ENCODE measurements at places on chromosomes 2 and 18. TPM values are rescaled to one million over a fixed set of nuclear protein-coding genes. Genes with fewer than 3 reads are reported as not detected.

DNA sequence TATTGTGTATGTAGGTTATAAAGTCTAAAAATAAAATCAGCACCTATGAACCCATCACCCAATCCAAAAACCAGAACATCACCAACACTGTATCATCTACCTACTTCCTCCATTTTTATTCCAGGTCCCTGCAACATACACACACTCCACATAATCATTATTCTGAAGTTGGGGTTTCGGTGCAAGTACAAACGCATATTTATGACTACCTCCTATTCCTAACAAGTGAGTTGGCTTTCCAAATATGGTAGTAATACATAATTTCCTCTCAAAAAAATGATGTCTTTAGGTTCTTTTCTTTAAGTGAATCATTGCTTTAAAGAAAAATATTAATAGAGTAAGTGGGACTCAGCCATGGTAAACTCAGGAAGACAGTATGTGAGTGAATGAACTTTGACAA, 3.3 kb downstream of the ACVR1 start:
- DNase-seq, result no peak

GRCh38 chr18:47422524-47422923, 171.1 kb upstream of the SKOR2 start:
- peak; percentile 33 for DNase-seq

Gene CAPN13
- total RNA-seq, result not detected

- DNase-seq, result no peak
These were observed 136.6 kb upstream of the ITGB6 start for GRCh38 chr2:160336635-160337034.

Gene CYBRD1
- total RNA-seq, result 412 TPM

Gene DNAJC5G
- not detected for total RNA-seq
